ENCODE measurements at places on chromosomes 7 and 10. TPM values are rescaled to one million over a fixed set of nuclear protein-coding genes. Genes with fewer than 3 reads are reported as not detected.

DNA sequence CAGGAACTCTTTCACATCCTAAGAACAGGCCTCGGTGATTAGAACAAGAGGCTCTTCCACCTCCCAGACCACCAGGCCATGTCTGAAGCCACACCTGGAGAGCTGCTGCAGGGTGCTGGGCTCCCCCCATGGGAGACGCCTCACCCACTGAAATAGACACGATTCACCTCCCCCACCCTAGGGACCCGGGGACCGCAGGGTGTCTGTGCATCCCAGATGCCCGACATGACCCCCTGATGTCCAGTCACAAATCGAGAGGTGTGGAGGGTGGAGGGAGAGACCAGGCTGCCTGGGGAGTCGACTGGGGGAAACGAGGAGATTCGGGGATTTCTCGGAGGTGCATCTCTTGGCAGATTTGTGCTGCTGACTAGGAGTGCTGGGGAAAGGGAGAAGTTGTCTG lies 31.0 kb downstream of the CNPY1 start:
- DNase-seq: no peak

DNA sequence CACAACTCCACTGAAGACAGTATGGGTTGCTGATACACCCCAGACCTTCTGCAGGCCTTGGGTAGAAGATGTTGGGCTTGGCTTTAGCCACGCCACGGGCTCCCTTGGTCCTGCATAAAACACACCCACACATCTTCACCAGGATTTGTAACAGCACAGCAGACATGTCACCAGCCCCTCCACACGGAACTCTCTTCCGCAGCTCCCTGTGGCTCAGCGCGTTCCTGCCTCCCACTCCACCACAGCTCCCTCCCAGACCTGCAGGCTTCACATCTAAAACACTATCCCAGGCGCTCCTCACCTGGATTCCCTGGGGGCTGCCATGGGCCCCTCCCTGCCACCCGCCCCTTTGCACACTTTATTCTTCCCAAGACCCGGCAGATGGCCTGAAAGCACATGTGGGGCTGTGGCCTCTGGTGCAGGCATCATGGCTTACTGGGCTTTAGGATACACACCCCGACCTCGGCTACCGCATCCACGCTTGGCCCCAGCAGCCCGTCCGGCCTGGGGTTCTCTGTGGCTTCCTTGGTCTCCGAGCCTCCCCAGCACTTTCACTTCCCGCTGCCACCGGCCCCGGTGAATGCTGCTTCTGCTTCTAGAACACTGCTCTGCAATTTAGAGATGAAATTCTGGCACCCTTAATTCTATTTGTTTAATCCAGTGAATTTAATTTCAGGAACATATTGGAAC lies 432.9 kb downstream of the DNAJB6 start:
- DNase-seq: no peak

- no peak for DNase-seq
Measured at GRCh38 chr7:21656796-21657195, 114.0 kb downstream of the DNAH11 start.

- DNase-seq: no peak
Measured at GRCh38 chr7:1548438-1548831, 7.6 kb downstream of the TMEM184A start.

TMEM184A gene
- total RNA-seq: 0.81 TPM
